ENCODE measurements at places on chromosomes 11 and 22.

DNA sequence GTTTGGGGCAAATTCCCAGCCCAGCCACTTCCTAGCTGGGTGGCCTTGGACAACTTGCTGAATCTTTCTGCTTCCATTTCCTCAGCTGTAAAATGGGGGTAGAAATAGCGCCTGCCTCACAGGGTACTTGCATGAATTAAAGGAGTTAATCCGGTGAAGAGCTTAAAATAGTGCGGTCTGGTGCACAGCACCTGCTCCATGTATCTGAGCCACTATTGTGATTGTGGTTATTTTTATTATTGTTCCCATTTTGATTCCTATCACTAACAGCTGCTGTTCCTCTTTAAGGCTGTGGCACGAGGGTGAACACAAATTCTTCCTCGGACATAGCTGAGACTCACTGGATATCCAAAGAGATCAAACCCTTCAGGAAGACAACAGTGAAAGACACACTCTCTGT, 46.9 kb upstream of the TP53I11 start:
- H3K27me3 ChIP-seq = peaks cover 4% of the 10 kb centered on the region
- H3K36me3 ChIP-seq = no peaks in the 10 kb centered on the region
- H3K4me1 ChIP-seq = peaks cover 1% of the 10 kb centered on the region
- no peak for DNase-seq
- H3K27ac ChIP-seq = no peak overlapping the region

DNA sequence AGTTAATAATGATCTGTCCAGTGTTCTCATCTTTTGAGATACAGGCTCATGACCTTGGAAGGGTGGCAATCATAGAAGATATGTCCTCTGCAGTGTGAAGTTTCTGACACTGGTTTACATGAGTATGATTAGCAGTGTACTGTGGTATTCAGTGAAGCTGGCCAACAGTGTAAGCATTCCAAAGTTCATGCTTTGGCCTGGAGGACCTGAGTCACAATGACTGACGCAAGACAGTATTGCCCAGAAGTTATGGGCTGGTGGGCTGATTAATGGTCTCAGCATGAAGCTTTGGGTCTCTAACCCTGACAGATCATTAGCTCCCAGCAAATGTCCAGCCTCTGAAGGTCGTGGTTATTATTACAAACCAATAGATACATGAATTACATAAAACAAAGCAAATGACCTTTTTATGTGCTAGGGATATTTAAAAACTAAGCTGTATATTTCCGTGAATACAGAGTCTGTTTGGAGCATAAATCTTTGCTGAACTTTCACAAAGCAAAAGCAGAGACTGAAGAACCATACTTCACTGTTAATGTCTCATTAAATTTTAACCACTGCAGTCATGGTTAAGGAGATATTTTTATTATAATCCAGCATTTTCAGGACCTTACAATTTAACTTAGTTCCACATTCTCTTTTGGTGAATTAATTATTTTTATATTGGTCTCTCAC, 28.3 kb upstream of the USP47 start:
- no peaks in the 10 kb centered on the region for H3K36me3 ChIP-seq
- DNase-seq = no peak
- no peak overlapping the region for H3K27ac ChIP-seq
- H3K4me3 ChIP-seq = no peak overlapping the region
- peaks cover 8% of the 10 kb centered on the region for H3K27me3 ChIP-seq

GRCh38 chr11:26792941-26793340, 71.1 kb upstream of the SLC5A12 start:
- no peak overlapping the region for H3K27ac ChIP-seq
- no peak for DNase-seq
- H3K27me3 ChIP-seq = no peaks in the 10 kb centered on the region
- no peak overlapping the region for H3K4me3 ChIP-seq

GRCh38 chr11:15885854-15886253, 470.5 kb downstream of the SOX6 start:
- H3K4me1 ChIP-seq = no peaks in the 10 kb centered on the region
- no peaks in the 10 kb centered on the region for H3K36me3 ChIP-seq

DNA sequence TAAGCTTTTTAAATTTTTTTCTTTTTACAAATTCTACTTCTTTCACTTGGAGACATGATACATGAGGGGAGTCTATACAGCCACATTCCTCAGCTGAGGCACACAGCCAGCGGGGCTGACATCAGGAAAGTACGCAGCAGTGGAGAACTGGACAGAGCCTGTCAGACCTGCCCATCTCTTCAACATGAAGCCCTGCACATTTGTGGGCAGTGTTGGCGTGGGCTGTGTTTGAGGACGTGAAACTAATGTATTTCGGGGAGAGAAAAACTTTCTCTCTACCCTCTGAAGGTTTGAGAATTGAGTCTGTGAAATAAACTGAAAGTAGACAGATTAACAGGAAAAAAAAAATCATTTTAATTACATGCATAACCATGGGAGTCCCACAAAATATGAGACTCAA, 84.8 kb upstream of the HTATIP2 start:
- no peak overlapping the region for H3K27ac ChIP-seq
- peaks cover 4% of the 10 kb centered on the region for H3K4me1 ChIP-seq
- no peaks in the 10 kb centered on the region for H3K36me3 ChIP-seq
- H3K4me3 ChIP-seq = no peak overlapping the region

GRCh38 chr11:78268591-78269410, 80.1 kb downstream of the USP35 start:
- no peak for DNase-seq
- H3K4me1 ChIP-seq = peaks cover 2% of the 10 kb centered on the region
- no peaks in the 10 kb centered on the region for H3K27me3 ChIP-seq
- no peak overlapping the region for H3K4me3 ChIP-seq

GRCh38 chr11:80412604-80413003, 971.8 kb upstream of the TENM4 start:
- H3K27me3 ChIP-seq = no peaks in the 10 kb centered on the region
- no peak overlapping the region for H3K4me3 ChIP-seq
- no peak overlapping the region for H3K27ac ChIP-seq
- DNase-seq = no peak
- no peaks in the 10 kb centered on the region for H3K36me3 ChIP-seq
- no peaks in the 10 kb centered on the region for H3K4me1 ChIP-seq

- no peaks in the 10 kb centered on the region for H3K36me3 ChIP-seq
- peaks cover 8% of the 10 kb centered on the region for H3K27me3 ChIP-seq
- no peak overlapping the region for H3K4me3 ChIP-seq
- H3K4me1 ChIP-seq = no peaks in the 10 kb centered on the region
- no peak overlapping the region for H3K27ac ChIP-seq
Measured at GRCh38 chr11:62273789-62274275, 3.9 kb downstream of the SCGB2A2 start.

DNA sequence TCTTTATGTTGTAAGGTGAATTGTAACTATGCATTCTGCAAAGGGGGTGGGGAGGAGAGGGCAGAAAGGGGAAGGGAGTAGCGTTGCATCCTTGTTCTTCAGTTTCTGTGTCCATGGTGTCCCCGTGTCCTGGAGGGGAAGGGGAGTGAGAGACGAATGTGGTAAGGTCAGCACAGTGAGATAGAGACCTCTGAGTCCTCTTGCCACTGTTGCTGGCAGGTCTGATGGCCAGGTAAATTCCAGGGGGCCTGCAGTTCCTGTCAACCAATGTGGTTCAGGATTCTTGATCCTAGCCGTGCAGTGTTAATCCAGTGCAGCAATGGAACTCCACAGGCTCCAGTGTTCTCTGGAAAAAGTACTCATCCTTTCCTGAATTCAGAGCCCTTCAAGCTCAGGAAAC, 14.6 kb upstream of the ADSL start:
- peaks cover 17% of the 10 kb centered on the region for H3K36me3 ChIP-seq
- no peaks in the 10 kb centered on the region for H3K27me3 ChIP-seq
- peaks cover 86% of the 10 kb centered on the region for H3K4me1 ChIP-seq
- H3K4me3 ChIP-seq = no peak overlapping the region
- peak overlapping the region; percentile 70 for H3K27ac ChIP-seq

GRCh38 chr11:1484695-1485503, 1.7 kb downstream of the MOB2 start:
- H3K4me3 ChIP-seq = no peak overlapping the region
- no peaks in the 10 kb centered on the region for H3K27me3 ChIP-seq
- no peaks in the 10 kb centered on the region for H3K36me3 ChIP-seq
- H3K4me1 ChIP-seq = peaks cover 5% of the 10 kb centered on the region

DNA sequence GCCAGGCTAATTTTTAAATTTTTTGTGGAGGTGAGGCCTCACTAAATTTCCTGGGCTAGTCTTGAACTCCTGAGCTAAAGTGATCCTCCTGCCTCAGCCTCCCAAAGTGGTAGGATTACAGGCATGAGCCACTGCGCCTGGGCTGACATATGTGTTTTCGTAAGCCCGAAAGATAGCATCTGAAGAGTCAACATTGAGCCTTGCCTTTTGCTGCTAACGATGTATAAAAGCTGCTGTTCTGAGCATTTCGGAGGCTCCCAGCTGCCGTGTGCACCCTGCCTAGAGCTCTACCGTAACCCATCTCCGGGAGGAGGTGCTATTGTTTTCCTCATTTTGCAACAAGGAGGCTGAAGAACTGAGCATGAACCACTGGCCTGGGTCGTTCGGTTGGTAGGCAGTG, 18.1 kb upstream of the PPP6R3 start:
- no peak overlapping the region for H3K27ac ChIP-seq
- DNase-seq = no peak
- H3K27me3 ChIP-seq = no peaks in the 10 kb centered on the region
- H3K4me3 ChIP-seq = no peak overlapping the region

DNA sequence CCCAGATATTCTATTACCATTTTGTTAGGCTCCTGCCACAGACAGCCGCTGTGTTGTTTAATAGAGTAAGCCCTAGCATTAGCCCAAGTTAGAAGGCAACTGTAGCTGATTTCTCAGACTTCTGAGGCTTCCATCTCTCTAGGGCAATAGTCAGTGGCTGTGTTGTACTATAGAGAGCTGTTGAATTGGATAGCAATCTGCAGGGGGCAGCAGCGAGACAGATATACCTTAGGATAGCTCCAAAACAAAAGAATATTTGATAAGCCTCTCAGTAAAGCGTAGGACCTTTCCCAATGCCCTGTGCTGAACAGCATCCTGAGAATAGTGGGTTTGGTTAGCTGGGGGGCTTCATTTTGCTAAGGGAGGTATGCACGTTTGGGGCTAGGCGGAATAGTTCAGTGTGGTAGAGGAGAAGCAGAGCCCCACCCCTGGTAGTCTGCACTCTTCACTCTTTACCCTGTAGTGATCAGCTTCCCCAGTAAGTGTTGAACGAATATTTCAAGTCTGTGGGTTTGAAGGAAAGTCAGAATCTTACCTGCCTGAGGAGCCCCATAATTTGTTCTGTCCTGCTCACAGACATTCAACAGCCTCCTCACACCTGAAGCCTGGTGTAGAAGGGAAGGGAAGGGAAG, 515.1 kb downstream of the INSC start:
- no peak overlapping the region for H3K27ac ChIP-seq
- no peaks in the 10 kb centered on the region for H3K36me3 ChIP-seq
- no peak overlapping the region for H3K4me3 ChIP-seq

DNA sequence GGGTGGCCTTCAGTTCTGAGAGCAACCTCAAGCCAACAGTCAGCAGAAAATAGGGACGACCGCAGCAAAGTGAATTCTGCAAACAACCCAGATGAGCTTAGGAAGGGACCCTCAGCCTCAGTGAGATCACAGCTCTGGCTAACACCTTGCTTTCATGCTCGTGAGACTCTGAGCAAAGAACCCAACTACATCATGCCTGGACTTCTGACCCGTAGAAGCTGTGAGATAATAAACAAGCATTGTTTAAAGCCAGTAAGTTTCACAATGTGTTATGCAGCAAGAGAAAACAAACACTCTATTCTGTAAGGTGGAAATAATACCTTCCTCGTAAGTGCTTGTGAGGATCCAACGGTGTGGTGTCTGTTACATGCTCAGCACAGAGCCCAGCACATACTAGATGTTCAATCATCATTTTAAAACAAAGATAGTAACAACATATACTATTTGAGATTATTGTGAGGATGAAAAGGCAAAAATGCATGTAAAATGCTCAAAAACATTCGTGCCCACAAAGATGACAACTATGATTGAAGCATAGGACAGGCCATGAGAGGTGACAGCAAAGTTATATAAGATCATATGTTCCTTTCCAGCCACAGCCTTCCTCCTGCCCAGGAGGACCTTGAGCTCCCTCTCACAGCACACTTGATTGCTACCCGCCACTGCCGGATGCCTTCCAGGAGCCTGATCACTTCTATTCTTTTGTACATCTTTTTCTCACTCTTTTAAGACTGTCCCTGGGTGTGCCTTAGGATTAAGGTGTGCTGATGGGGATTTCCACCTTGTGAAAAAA, 433.3 kb downstream of the BUD13 start:
- no peaks in the 10 kb centered on the region for H3K4me1 ChIP-seq
- no peak overlapping the region for H3K4me3 ChIP-seq
- peak; percentile 29 for DNase-seq
- no peaks in the 10 kb centered on the region for H3K36me3 ChIP-seq

DNA sequence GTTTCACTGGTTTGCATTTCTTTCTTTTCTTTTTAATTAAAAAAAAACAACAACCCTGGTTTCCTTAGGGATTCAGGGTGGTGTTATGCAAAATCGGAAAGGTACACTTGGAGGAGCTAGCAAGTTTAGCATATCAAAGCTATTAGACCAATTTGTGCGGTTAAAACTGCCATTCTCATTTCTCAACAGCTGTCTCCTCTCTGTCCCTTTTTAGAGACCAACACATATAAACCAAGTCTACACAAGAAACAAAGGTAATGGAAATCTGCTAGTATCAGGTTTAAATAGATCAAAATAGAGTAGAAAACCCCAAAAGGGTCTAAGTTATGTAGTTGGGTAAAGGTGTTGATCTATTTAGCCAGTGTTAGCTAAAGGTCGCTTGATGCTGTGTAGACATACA, 1.7 kb upstream of the SESN3 start:
- peaks cover 16% of the 10 kb centered on the region for H3K27me3 ChIP-seq
- no peak overlapping the region for H3K27ac ChIP-seq
- H3K4me3 ChIP-seq = no peak overlapping the region
- peaks cover 20% of the 10 kb centered on the region for H3K4me1 ChIP-seq
- no peak for DNase-seq

DNA sequence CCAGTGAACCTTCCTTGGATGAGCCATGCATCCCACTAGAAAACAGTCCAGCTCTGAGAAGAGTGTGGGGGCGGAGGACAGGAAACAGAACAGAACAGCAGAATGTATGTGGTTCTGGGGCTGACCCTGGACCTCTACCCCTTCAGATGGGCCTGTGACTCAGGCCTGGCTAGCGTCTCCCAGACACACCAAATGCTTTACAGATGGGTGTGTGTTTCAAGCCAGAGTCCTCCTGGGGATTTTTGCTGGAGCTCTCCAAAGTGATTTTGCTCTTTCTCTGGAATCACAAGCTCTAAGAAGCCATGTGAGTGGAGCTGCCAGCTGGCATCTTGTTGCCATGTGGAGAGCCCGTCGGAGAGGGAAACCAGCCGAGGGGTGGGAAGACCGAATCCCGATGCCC, 13.2 kb upstream of the C1QTNF4 start:
- no peaks in the 10 kb centered on the region for H3K27me3 ChIP-seq
- H3K36me3 ChIP-seq = no peaks in the 10 kb centered on the region
- no peak overlapping the region for H3K27ac ChIP-seq
- DNase-seq = no peak
- H3K4me1 ChIP-seq = peaks cover 11% of the 10 kb centered on the region
- no peak overlapping the region for H3K4me3 ChIP-seq

GRCh38 chr22:30332994-30333706, 6.4 kb upstream of the TBC1D10A start:
- no peak for DNase-seq
- H3K4me1 ChIP-seq = peaks cover 28% of the 10 kb centered on the region
- H3K27ac ChIP-seq = peak overlapping the region; percentile 47
- H3K27me3 ChIP-seq = no peaks in the 10 kb centered on the region
- H3K4me3 ChIP-seq = no peak overlapping the region
- peaks cover 60% of the 10 kb centered on the region for H3K36me3 ChIP-seq
